IPS DF 6.9 (cell line): ENCODE measurements at places on chromosomes 2 and 18.

GRCh38 chr2:219272995-219273394 lies 6.2 kb upstream of the DNAJB2 start:
- no peak for DNase-seq

DNA sequence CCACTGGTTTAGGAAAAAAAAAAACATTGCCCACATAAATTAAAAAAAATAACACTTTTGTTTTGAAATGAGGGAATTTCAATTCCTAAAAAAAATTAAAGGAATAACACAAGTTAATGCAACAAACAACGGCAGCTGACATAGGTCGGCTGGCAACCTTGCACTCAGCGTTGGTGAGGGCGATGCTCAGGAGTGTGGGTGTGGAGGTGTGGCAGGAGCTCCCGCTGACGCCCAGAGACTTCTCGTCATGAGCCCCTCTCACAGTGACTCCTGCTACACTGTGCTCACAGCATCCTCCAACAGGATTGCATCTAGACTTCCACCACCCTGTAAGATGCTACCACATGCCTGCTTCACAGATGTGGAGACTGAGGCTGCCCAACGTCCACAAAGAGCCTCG lies 150.3 kb upstream of the PXDN start:
- DNase-seq, result no peak

- DNase-seq, result no peak
Measured at GRCh38 chr2:109429567-109430328, 184.0 kb downstream of the SEPTIN10 start.

- DNase-seq, result no peak
Measured at GRCh38 chr2:223104336-223105132, 52.5 kb downstream of the KCNE4 start.

DNA sequence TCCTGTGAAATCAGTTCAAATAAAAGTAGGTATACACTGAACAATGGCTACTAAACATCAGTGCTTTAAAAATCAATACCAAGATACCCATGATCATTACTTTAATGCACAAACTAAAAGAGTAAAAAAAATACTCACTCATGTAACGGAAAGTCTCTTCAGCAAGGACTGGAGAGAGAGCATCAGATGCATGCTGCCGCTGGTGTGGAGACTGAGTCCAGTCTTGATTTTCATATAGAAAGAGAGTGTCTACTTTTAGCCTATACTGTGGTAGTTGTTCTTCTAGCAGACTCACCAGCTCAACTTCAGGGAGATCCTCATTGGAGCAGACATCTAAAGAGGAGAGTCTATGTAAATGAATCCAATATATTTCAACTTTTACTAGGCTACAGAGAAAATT lies 44.0 kb downstream of the TRAK2 start:
- no peak for DNase-seq
